ENCODE measurements at places on chromosomes 7 and 10.

DNA sequence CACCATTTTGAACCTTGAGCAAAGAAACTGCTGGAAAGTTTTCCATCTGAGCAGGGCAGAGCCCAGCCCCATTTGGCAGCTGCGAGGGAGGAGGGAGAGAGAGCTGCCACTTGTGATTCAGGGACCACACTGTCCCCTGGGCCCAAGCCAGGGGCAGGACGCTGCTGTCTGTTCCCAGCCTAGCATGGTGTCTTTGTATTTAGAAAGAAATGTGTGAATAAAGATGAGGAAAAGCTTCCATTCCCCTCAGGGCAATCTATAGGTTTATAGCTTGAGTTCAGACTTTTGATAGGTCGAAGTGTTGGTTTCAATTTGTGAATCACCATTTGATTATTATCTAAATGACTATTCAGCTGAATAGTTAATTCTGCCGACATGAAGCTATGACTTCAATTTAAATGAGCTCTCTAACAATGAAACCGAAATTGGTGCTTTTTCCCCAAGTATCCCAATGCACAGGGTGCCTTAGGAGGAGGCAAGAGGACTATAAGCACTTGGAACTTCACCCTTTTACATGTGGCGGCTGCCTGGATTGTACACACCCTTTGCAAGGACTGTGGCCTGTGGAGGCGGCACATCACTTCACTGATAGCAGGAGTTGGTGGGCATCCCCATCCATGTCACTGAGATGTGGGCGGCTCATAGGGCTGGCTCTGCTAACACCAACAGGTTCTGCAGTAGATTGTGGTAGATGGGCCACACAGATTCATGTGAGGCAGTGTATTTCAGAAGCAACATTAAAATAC is 223.5 kb downstream of the CCDC3 start:
- peaks cover 18% of the 10 kb centered on the region for H3K4me1 ChIP-seq
- DNase-seq: no peak
- no peaks in the 10 kb centered on the region for H3K36me3 ChIP-seq
- no peak overlapping the region for H3K4me3 ChIP-seq
- H3K27ac ChIP-seq: no peak overlapping the region

- no peak for DNase-seq
- H3K4me1 ChIP-seq: peaks cover 21% of the 10 kb centered on the region
- no peaks in the 10 kb centered on the region for H3K36me3 ChIP-seq
- H3K27me3 ChIP-seq: no peaks in the 10 kb centered on the region
Measured at GRCh38 chr7:17405786-17406185, 107.3 kb downstream of the AHR start.

- H3K36me3 ChIP-seq: no peaks in the 10 kb centered on the region
- no peak for DNase-seq
Measured at GRCh38 chr7:1922071-1922869, 252.2 kb downstream of the ELFN1 start.

DNA sequence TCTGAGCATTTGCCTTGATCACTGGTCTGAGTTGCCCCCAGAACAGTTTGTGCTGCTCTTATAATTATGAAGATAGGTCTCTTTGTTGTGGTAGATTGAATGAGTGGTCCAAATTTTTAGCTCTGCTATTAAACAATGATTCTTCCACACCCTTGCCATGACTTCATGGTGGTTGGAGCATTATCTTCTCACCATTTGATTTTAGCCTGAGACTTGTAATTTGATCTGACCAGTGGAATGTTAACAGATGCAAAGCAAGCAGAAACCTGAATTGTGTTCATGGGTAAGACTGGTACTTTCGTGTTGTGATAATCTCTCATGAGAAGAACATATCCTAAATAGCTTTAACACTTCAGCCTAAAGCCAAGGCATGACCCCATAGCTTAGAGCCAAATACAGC is 139.1 kb downstream of the TFPI2 start:
- H3K4me3 ChIP-seq: no peak overlapping the region
- H3K27me3 ChIP-seq: no peaks in the 10 kb centered on the region
- H3K4me1 ChIP-seq: no peaks in the 10 kb centered on the region

- DNase-seq: no peak
- no peak overlapping the region for H3K27ac ChIP-seq
- peaks cover 20% of the 10 kb centered on the region for H3K4me1 ChIP-seq
- H3K4me3 ChIP-seq: no peak overlapping the region
Measured at GRCh38 chr7:134605978-134606923, 40.4 kb upstream of the BPGM start.

DNA sequence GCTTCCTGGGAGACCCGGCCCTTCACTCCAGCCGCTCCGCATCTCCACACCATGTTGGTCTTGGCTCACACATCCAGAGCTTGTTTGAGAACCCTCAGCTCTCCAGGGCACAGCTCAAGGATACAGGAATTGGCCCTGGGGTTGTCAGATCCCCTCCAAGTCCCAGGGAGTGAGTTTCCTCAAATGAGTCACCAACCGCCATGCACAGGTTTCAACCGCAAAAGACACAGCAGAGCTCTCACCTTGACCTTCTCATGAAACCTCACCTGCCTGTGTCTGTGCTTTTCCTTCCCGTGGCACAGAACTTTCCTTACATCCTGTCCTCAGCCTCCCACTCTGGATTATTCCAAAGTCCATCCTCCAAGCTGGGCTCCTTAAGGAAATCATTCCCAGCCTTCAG is 20.6 kb downstream of the AZGP1 start:
- H3K27me3 ChIP-seq: peaks cover 15% of the 10 kb centered on the region
- no peaks in the 10 kb centered on the region for H3K36me3 ChIP-seq

DNA sequence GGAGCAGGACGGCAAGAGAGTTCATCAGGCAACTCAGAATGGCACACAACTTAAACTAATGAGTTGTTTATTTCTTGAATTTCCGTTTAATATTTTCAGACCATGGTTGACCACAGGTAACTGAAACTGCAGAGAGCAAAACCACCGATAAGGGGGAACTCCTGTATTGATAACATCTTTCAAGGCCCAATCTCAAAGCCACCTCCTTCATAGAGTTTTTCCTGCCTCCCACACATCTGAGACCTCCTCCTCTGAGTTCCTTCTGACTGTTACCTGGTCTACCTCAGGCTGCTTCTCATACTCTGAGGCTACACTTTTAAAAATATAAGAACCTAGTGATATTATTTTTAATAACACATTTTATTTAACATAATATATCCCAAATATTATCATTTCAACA is 341.5 kb upstream of the NPVF start:
- no peaks in the 10 kb centered on the region for H3K36me3 ChIP-seq
- no peak overlapping the region for H3K27ac ChIP-seq
- peaks cover 9% of the 10 kb centered on the region for H3K4me1 ChIP-seq
- H3K4me3 ChIP-seq: no peak overlapping the region

GRCh38 chr10:111835574-111835973 is 348.0 kb downstream of the GPAM start:
- H3K36me3 ChIP-seq: no peaks in the 10 kb centered on the region
- no peak for DNase-seq
- no peak overlapping the region for H3K27ac ChIP-seq
- no peaks in the 10 kb centered on the region for H3K27me3 ChIP-seq

DNA sequence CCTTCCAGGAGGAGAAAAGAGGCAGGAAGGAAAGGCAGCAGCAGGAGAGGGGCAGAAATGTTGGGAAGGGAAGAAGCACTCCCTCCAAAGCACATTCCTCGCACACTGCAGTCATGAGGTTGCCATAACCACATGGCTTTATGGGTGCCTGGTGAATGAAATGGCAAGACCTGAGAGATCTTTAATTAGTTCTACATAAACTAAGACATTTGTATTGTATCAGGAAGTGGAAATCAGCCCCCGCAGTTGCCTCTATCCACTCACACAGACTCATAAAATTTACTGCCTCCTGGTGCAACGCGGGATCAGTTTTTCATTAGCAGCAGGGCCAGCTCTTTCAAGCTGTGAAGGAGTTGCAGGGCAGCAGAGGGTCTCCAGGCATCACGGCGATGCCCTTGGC is 106.4 kb downstream of the COL13A1 start:
- H3K4me3 ChIP-seq: no peak overlapping the region
- no peaks in the 10 kb centered on the region for H3K36me3 ChIP-seq
- no peaks in the 10 kb centered on the region for H3K27me3 ChIP-seq
- DNase-seq: no peak
- peaks cover 41% of the 10 kb centered on the region for H3K4me1 ChIP-seq
- H3K27ac ChIP-seq: no peak overlapping the region

DNA sequence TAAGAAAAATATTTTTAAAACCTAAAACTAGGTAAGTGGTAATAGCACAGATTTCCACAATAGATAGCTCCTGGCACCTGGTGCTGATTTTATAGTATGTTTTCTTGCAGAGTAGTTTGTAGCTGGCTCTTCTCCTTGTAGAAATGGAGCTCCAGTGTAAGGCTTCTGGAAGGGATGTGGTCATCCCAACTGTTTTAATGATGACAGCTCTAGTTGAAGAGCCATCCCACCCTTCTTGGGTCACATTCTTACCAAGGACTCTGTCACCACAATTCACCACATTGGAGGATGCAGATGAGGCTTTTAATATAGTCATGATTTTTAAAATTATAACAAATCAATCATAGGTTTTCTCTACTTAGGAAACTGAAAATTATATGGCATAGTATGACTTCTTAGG is 31.0 kb downstream of the TES start:
- H3K4me3 ChIP-seq: no peak overlapping the region
- DNase-seq: no peak
- H3K4me1 ChIP-seq: no peaks in the 10 kb centered on the region
- no peaks in the 10 kb centered on the region for H3K27me3 ChIP-seq
- no peak overlapping the region for H3K27ac ChIP-seq

DNA sequence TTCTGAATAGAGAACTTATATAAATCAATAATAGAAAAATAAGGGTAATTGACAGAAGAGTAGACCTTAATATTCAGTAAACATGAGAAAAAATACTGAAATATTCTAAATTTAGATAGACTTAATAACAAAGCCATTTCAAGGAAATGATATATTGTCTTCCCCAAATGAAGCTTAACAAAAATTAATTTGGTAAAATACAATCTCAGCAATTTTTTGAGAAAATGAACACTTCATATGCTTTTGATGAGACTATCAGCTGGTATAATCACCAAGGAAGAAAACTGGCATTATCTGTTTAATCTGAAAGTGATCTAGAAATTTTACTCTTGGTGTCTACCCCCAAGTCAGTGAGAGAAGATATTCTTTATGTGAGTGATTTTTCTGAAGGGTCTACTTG is 1.7 kb upstream of the FAM237B start:
- no peak overlapping the region for H3K4me3 ChIP-seq
- H3K4me1 ChIP-seq: peaks cover 11% of the 10 kb centered on the region
- no peak for DNase-seq
- peaks cover 58% of the 10 kb centered on the region for H3K27me3 ChIP-seq
- no peaks in the 10 kb centered on the region for H3K36me3 ChIP-seq

- no peak for DNase-seq
- H3K4me1 ChIP-seq: peaks cover 4% of the 10 kb centered on the region
- peaks cover 32% of the 10 kb centered on the region for H3K27me3 ChIP-seq
- no peak overlapping the region for H3K4me3 ChIP-seq
- no peak overlapping the region for H3K27ac ChIP-seq
Measured at GRCh38 chr10:133211959-133212852, 17.8 kb upstream of the UTF1 start.

- DNase-seq: no peak
- H3K36me3 ChIP-seq: no peaks in the 10 kb centered on the region
- no peak overlapping the region for H3K27ac ChIP-seq
- no peak overlapping the region for H3K4me3 ChIP-seq
Measured at GRCh38 chr10:124601016-124601415, 139.4 kb downstream of the LHPP start.

GRCh38 chr10:95440756-95441546 is 120.2 kb downstream of the SORBS1 start:
- peaks cover 7% of the 10 kb centered on the region for H3K36me3 ChIP-seq
- H3K27ac ChIP-seq: no peak overlapping the region
- peaks cover 11% of the 10 kb centered on the region for H3K4me1 ChIP-seq
- DNase-seq: no peak
- no peak overlapping the region for H3K4me3 ChIP-seq

DNA sequence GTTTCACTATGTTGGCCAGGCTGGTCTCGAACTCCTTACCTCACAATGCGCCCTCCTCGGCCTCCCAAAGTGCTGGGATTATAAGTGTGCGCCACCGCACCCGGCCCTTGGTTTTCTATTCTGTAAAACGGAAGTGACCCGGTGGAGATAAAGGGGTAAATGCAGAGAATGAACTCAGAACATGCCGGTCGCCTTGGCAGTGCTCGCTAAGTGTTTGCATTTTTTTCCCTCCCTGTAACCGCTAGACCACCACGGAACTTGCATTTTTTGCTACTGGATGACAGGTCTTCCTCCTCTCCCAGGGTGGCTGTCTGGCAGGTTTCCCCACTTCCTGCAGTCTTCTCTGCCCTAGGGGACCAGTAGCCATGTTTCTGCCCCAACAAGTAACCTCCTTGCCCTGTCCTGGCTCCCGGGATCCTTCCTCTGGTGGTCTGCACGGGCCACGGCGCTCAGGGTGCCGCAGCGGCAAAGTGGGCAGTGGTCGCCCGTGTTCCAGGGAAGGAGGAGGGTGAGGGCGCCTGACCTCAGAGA is 18.8 kb upstream of the GNA12 start:
- no peaks in the 10 kb centered on the region for H3K27me3 ChIP-seq
- H3K4me3 ChIP-seq: peak overlapping the region; percentile 19
- H3K4me1 ChIP-seq: peaks cover 31% of the 10 kb centered on the region
- no peaks in the 10 kb centered on the region for H3K36me3 ChIP-seq
- no peak for DNase-seq

DNA sequence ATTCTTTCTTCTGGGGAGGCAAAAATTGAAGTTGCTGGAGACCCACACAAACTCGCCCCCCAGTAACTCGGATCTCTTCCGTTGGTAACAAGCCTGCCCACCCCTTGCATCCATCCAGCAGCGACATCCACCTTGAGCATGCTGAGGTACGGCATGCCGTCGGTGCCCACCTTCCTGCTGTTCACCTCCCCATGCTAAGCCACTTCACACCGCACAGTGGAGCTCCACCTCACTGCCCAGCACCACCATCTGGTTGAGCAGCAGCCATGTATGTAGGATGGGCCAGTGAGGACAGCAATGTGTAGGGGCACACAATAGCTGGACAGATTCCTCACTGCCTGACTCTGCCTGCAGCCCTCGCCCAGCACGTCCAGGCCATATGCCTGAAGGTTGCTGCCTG is 138.1 kb upstream of the ZNF92 start:
- H3K4me1 ChIP-seq: peaks cover 11% of the 10 kb centered on the region
- no peak overlapping the region for H3K27ac ChIP-seq
- peaks cover 17% of the 10 kb centered on the region for H3K27me3 ChIP-seq
- no peaks in the 10 kb centered on the region for H3K36me3 ChIP-seq

- H3K4me1 ChIP-seq: no peaks in the 10 kb centered on the region
- no peak overlapping the region for H3K4me3 ChIP-seq
- no peaks in the 10 kb centered on the region for H3K27me3 ChIP-seq
- H3K36me3 ChIP-seq: no peaks in the 10 kb centered on the region
- no peak overlapping the region for H3K27ac ChIP-seq
Measured at GRCh38 chr10:116286626-116287200, 13.7 kb upstream of the GFRA1 start.

DNA sequence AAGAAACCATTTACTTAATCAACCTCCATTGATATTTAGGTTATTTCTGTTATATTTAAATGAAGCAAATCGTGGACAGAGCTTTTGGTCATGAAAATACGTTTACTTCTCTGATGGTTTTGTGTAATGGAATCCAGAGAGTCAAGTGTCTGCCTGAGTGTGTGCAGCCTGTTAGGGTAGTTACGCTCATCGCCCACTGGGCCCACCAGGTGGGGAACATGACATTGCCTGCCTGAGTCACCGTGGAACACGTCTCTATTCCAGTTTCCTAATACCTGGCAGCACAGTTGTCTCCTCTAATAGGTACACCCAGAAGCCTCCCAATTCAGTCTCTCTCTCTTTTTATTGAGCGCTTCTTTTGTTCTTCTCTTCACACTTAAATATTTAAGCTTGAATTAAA is 91.0 kb downstream of the ADCY1 start:
- no peak overlapping the region for H3K4me3 ChIP-seq
- no peaks in the 10 kb centered on the region for H3K27me3 ChIP-seq
- H3K27ac ChIP-seq: no peak overlapping the region
- no peaks in the 10 kb centered on the region for H3K36me3 ChIP-seq

- no peak overlapping the region for H3K4me3 ChIP-seq
- no peak for DNase-seq
- peaks cover 6% of the 10 kb centered on the region for H3K4me1 ChIP-seq
Measured at GRCh38 chr7:22194658-22195273, 162.2 kb downstream of the RAPGEF5 start.

Measured in suprapubic skin (tissue), 4 donors.